ENCODE measurements at places on chromosomes 3 and 15.
A peak's percentile ranks its signal among the peaks of the same experiment; 100 is the strongest.

- DNase-seq = no peak
Observed at GRCh38 chr15:25852661-25853524, 10.2 kb downstream of the ATP10A start.

DNA sequence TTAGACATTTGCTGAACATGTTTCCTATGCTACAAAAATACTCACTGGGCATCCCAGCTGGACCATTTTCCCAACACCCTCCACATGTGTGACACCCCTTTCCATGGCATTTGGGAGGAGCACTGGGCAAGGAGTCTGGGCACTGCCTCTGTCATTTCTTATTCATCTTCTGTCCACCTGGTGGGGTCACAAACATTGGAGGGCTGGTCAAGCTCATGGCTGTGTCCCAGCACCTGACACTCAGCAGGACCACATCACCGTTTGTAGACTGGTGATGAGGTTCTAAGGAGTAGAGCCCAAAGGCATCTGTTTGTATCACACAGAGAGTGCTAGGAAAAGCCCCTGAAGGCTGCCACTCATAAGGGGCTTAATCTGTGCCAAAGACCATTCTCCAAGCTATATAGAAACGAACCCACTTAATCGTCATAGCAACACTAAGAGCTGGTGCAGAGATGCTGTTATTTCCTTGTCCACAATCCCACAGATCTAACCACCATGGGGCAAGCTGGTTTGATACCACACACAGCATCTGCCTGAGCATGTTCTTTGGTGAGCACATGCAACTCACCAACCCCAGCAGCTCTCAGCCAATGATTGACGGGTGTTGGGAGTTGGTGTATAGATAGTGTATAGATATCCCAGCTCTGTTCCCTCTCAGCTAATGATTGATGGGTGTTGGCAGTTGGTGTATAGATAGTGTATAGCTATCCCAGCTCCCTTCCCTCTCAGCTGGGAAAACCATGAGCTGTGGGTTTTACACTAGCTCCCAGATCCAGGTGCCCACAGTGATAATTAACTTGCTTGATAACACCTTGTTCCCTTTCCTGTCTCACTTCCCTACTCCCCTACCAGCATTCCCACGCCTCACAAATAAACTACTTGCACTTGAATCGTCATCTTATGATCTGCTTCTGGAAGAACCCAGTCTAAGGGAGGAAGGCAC, 42.7 kb upstream of the ATP2B2 start:
- DNase-seq = no peak

GRCh38 chr15:80557441-80558234, 137.5 kb upstream of the ABHD17C start:
- DNase-seq = no peak

GRCh38 chr15:81299630-81300273, 24.2 kb downstream of the STARD5 start:
- DNase-seq = no peak

DNA sequence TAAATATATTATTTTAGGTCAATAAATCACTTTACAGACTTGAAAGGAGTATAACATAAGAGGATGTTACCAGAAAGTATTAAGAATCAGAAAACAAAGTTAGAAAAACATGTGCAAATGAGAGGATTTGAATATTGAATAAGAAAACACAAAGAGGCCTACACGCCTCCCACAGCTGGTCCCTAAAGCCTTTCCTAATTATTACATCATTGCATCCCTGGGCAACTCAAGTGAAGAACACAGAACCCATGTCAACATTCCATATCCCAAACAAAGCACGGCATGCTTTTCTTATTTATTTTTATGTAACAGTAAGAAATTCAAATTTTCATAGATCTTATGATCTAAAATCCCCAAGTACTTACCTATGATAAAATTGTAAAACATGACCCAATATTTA, 61.2 kb downstream of the HERC1 start:
- DNase-seq = no peak

DNA sequence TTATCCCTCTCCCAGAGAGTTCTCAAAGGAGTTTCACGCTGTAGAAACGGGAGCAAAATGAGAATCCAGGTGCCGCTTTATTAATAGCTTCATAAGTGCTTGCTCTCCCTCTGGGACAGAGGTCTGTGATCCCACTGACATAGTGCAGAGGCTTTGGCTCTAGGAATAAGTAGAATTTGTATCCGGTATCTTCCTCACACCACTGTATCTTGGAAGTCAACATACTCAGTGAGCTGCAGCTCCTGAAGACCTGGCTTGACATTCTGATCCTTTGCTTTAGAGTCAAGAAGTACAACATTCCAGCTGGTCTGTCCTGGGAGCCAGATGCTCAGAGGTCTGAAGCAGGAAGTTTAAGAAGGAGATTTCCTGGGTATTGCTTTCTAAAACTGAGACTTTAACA, 323.0 kb downstream of the LPP start:
- DNase-seq = no peak

- DNase-seq = no peak
Observed at GRCh38 chr3:53941184-53941583, 49.5 kb upstream of the SELENOK start.

- no peak for DNase-seq
Observed at GRCh38 chr3:24475925-24476324, 18.7 kb downstream of the THRB start.

GRCh38 chr3:24740326-24740725, 245.7 kb upstream of the THRB start:
- no peak for DNase-seq

GRCh38 chr3:14124223-14124614, 451 bp downstream of the CHCHD4 start:
- peak; percentile 45 for DNase-seq

- no peak for DNase-seq
Observed at GRCh38 chr3:40827942-40828688, 303.4 kb downstream of the ZNF621 start.

DNA sequence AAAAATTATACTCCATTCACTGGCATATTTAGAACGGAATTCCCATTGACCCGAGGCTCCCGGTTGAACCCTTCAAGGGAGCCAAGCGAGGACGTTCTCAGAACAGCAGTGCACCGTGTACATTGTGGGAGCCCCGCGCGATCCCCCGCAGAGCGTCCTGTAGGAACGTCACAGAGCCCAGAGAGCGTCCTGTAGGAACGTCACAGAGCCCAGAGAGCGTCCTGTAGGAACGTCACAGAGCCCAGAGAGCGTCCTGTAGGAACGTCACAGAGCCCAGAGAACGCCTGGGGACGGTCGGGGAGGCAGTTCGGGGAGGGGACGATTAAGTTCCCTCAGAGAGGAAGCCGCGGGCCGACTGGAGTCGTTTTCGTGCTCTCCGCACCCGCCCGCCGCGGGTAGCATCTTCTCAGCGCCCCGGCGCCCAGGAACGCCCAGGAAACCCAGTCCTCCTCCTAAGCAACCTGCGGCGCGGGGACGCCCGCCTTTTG, 506 bp upstream of the ATP1B3 start:
- DNase-seq = peak; percentile 68

- DNase-seq = no peak
Observed at GRCh38 chr3:132854856-132855535, 132.8 kb upstream of the NPHP3 start.

DNA sequence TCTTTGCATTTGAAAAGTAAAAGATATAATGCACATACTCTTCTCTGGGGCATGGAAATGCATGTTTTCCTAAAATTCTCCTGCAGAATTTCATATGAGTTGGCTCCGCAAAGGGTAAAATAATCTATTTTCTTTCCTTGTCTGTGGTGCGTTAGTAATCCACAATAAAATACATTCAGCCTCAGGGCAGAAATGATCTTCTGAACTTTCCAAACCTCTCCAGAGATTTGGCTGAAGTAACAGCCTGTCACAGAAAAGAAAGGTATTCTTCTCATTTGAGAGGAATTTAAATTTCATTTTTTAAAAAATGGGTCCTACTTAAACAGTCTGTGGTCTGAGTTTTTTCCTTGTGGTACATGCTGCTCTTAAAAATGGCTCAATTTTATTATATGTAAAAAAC, 182.7 kb upstream of the DCBLD2 start:
- DNase-seq = no peak

DNA sequence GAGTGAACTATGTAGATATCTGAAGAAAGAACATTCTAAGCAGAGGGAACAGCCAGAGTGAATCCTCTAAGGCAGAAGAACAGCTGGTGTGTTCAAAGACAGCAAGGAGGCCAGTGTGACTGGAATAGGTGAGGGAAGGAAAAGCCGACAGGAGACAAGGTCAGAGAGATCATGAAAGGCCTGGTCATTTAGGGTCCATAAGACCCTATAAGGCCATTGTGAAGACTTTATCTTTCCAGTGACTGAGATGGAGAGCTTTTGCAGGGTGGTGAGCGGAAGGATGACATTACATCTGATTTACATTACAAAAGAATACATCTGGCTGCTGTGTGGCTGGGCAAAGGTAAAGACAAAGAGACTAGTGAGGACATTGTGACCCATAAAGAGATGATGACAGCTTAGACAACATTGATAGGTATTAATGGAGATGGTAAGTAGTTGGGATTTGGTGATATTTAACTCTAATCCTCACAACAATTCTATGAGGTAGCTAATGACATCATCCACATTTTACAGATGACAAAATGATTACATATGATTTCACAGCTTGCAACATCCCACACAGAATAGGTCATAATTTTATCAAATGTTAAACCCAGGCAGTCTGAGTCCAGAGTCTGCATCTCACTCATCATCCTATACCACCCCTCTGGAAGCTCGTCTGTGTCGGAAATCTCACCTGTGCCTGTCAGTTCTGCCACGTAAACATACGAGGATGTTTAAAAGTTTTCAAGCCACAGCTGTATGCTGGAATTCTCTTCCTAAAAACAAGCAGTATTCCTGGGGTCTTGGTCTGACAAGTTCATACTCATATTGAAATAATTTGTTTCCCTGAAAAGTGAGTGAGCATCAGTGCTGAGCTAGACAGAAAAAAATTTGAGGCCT, 70.2 kb upstream of the PIK3R4 start:
- DNase-seq = no peak

GRCh38 chr15:93253681-93254080, 164.7 kb upstream of the RGMA start:
- DNase-seq = no peak

GRCh38 chr3:42148982-42149432, 57.9 kb downstream of the TRAK1 start:
- DNase-seq = no peak

DNA sequence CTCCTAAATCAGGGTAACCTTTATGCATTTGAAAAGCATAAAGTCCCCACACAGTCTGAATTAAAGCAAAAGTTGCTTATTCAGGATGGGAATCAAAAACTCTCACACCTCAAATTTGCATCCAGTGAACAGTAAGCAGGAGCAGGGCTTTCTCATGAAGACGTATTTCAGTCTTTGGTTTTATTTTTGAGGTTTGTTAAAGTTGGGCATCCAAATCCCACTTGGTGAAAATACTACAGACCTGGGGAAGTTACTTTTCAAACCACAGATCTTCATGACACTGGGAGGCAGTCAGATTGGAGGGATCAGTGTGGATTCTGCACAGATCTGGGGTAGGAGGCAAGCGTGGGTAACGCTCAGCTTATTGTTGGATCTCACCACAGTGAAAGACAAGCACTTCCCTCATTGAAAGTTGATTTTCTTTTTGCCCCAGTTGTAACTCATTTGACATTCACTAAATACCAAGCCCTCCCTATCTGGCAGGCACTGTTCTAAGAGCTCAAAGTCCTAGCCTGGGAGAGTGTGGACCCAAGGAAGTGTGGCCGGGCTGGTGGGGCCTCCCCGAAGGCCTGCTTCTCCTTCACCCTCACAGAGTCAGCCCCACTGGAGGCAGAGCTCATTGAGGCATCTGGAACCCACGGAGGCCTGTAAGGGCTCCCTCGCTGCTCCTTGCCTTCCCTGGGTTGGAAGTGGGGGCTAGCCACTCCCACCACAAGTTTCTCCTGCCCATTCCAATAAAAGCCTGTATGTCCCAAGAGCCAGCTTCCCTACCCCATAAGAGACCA, 783 bp upstream of the ISG20 start:
- DNase-seq = no peak

DNA sequence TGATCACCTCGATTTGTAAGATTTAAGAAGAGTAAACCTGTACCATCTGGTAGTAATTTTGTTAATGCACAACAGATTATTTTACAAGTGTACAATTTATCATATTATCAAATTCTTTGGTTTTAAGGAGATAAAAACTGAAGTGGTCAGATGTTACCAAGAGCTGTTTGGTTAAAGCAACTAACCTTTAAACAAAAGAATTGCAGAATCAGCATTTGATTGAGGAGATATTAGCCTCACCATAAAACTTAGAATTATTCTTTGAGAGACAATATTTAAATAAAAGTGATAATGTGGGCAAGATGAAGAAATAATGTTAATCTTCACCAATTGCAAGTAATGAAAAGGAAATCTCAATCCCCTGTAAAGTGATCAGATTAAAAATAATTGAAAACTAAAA, 1034.9 kb downstream of the ROBO1 start:
- DNase-seq = no peak

- no peak for DNase-seq
Observed at GRCh38 chr3:77800893-77801292, 761.0 kb downstream of the ROBO2 start.

DNA sequence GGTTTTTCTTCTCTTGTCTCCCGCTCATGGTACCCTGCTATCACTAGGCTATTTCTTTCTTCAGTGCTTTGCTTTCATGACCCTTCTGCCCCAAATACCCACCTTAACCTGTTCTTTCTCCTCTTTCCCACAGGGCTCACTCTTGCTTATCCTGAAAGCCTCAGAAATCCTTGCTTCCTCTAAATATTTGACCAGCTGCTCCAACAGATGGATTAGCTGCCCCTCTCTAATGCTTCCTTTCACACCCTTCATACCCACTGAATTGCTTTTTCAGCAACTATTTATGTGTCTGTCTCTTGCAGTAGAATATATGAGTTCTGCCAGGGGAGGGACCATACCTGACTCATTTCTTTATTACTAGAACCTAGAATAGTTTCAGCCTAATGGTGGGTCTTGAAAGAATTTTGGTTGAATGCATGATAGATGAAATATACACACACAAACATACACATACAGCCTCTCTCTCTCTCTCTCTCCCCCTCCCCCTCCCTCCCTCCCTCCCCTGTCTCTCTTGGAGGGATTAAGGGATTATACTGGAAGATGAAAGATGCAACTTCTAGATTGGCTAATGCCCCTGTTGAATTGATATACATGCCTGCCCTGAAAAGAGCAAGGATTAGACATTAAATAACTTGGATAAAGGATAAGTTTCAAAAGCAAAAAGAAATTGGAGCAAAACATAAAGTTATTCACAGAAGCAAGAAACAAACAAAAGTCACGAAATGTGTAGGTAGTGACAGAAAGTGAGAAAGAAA, 95.0 kb upstream of the GADL1 start:
- DNase-seq = no peak

GRCh38 chr3:121490161-121490560, 55.6 kb downstream of the POLQ start:
- no peak for DNase-seq

- no peak for DNase-seq
Observed at GRCh38 chr3:176579711-176580185, 617.5 kb downstream of the TBL1XR1 start.

GRCh38 chr3:73403444-73403843, 221.3 kb downstream of the PDZRN3 start:
- no peak for DNase-seq

DNA sequence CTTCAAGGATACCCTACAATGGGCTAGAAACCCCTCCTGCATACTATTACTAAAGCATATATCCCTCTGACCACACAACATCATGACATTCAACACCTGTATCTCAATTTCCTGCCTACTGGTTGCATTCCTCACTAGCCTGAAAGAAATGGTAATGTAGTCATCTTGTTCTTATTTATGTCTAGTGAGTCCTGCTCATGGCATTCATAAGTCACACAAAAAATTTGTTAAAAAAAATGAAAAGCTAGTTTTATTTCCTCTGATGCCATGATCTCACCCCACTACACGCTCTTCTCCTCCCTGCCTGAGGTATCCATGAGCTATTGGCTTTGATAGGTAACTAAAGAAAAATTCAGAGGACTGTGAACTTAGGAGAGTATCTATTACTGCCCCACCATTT, 284.5 kb downstream of the ZNF385D start:
- DNase-seq = no peak

All from T-helper 1 cell (primary cell).